MCF 10A (cell line): ENCODE measurements at places on chromosomes 12 and 14.

DNA sequence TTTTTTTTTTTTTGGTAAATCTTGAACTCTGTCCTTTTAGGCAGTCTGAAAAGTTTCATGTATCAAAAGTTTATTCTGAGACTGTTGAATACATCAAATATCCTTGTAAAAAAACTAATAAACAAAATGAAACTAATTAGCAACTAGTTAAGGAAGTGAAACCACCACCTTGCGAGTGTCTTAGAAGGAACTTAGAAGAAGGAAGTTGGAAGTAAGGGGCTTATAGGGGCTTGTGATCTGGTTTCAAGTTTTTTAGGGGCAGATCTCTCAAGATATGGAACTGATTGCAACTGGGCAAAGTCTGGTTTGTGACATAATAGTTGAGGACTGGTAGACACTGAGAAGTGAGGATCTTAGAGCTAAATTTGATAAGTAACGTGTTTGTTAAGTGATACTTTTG is 748.8 kb downstream of the C12orf50 start:
- no peak for DNase-seq
- no peaks in the 10 kb centered on the region for H3K36me3 ChIP-seq
- H3K4me1 ChIP-seq = no peaks in the 10 kb centered on the region
- no peak overlapping the region for H3K4me3 ChIP-seq
- no peak overlapping the region for H3K27ac ChIP-seq

- no peak for DNase-seq
- H3K4me1 ChIP-seq = no peaks in the 10 kb centered on the region
- H3K27ac ChIP-seq = no peak overlapping the region
- no peak overlapping the region for H3K4me3 ChIP-seq
- H3K27me3 ChIP-seq = no peaks in the 10 kb centered on the region
- peaks cover 88% of the 10 kb centered on the region for H3K36me3 ChIP-seq
Measured at GRCh38 chr14:81485781-81486180, 47.9 kb downstream of the SEL1L start.

DNA sequence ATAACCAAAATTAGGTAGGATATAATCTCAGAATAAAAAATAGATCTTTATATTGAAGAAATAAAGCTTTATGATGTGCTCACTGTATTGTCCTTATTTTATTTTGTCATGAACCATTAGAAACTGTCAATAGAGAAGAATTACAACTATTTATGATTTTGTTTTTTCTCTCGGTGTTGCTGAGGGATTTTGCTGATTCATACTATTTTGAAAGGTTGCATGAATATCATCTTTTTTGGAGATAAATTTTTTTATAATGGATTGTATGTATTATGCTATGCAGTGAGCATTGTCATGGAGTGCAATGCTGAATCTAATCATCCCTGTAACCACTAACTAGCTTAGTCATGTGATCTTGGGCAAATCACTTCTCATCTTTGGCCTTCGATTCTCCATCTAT is 15.0 kb downstream of the SLC39A9 start:
- no peak overlapping the region for H3K4me3 ChIP-seq
- H3K4me1 ChIP-seq = no peaks in the 10 kb centered on the region
- H3K36me3 ChIP-seq = peaks cover 5% of the 10 kb centered on the region
- H3K27ac ChIP-seq = no peak overlapping the region

GRCh38 chr14:85016496-85016895 is 513.4 kb upstream of the FLRT2 start:
- DNase-seq = no peak
- H3K36me3 ChIP-seq = no peaks in the 10 kb centered on the region
- H3K4me1 ChIP-seq = no peaks in the 10 kb centered on the region
- no peaks in the 10 kb centered on the region for H3K27me3 ChIP-seq
- H3K4me3 ChIP-seq = no peak overlapping the region

GRCh38 chr14:22532345-22533056 is 56.5 kb downstream of the DAD1 start:
- no peak for DNase-seq
- H3K36me3 ChIP-seq = no peaks in the 10 kb centered on the region
- peaks cover 20% of the 10 kb centered on the region for H3K4me1 ChIP-seq

- no peaks in the 10 kb centered on the region for H3K27me3 ChIP-seq
- H3K27ac ChIP-seq = no peak overlapping the region
- no peak overlapping the region for H3K4me3 ChIP-seq
- DNase-seq = no peak
Measured at GRCh38 chr12:90020436-90020835, 311.8 kb upstream of the ATP2B1 start.
